ENCODE measurements at places on chromosomes 4 and X. TPM values are rescaled to one million over a fixed set of nuclear protein-coding genes. Genes with fewer than 3 reads are reported as not detected.

The CT45A2 gene
- polyA plus RNA-seq, result not detected

The TMPRSS11B gene
- polyA plus RNA-seq, result not detected

The UGT2B11 gene
- polyA plus RNA-seq, result not detected

The STATH gene
- not detected for polyA plus RNA-seq

The TET2 gene
- 9.0 TPM for polyA plus RNA-seq

The P2RY8 gene
- 0.54 TPM for polyA plus RNA-seq

Measured in ovary (tissue), 10 donors.